Hematopoietic multipotent progenitor cell treated with erythropoietin and hydrocortisone succinate and interleukin-3 and kit ligand, for 4 days (in vitro differentiated cells): ENCODE measurements at places on chromosomes 6 and 20.

DNA sequence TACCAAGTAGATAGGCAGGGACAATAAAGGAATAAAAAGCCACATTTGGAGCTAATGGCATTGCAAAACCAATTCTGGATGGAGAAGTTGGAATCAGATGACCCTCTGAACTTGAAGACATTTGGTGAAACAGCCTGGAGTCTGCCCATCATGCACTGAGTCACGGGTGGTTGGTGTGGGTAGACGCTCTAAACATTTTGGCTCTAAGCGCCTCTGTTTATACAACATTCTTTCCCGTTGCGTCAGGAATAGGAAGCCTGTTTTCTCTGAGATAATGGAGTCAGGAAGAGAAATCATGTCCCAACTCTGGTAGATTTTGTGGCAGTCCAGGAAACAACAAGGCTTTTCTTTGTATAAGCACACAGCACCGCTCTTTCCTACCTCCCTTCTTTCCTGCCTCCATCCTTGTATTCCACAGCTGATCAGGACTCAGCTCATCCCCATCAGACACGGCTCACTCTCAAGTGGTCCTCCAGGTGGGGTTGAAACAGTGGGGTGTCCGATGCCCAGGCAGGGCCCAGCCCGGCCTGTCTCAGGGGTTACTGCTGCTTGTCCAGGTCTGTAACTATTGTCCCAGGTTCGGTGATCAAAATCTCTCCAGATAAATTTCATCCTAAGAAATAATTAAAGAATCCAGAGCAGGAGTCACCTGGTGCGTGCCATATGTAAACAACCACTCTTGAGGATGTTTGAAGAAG, 12.1 kb upstream of the RAMACL start:
- peak; percentile 44 for DNase-seq

DNA sequence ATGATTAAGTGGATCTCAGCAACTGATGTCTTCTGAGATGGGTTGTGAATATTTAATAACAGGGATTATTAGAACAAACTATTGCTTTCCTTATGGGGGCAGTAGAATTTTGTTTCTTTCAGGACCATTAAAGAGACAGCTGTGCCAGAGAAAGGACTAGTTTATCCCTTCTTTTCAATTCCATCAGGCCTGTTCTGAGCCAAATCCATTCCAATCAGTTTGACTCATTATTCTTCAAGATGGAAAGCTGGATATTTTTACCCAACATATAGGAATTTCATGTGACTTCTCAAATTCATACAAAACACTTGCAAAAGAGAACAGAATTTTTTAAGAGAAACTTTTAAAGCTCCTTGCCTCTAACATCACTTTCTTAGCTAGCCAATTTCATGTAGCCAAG, 722.0 kb upstream of the FLRT3 start:
- no peak for DNase-seq

DNA sequence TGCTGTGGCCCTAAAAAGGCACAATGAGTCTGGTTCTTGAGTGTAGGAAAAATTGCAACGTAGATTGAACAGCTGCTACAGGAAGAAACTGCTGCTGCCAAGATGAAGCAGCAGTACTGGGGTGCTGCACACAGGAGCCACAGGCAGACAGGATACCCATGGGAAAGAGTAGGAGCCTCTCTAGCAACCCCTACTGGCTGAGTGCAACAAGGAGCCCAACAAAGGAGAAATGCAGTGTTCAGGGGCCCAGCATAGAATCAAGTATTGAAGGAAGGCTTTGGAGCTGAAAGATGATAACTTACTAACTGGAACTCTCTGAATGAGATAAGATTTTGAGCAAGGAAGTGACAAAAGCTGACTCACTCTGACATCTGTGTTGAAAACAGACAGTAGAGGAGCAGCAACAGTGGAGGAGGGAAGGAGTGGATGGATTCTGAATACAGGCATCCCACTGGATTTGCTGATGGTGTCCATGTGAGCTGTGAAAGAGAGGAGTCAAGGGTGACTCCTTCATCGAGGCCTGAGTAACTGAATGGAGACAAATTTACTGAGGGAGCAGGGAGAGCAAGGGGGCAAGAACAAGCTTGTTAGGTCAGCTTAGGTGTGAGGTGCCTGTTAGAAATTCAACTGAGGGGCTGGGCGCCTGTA, 534.7 kb upstream of the JARID2 start:
- peak; percentile 94 for DNase-seq

DNA sequence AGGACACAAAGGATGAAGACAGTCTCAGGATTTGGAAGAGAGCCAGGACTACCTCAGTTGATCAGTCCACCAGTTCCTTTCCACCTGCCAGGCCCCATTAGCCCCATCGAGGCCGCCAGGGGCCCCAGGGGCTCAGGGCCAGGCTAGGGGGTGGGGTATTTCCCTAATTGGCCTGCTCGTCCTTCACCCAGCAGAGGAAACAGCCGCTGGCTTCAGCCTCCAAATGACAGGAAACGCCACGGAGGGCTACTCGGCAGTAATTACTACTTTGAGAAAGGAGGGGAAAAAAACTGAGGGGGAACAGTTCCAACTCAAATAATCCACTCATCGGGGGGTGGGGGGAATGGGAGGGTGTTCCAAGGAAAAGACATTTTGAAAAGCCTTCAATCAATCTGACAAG, 42.7 kb downstream of the MAFB start:
- no peak for DNase-seq

- peak; percentile 38 for DNase-seq
Observed at GRCh38 chr20:2299301-2299700, 3.5 kb downstream of the TGM3 start.

- peak; percentile 49 for DNase-seq
Observed at GRCh38 chr6:5657684-5658430, 348.9 kb downstream of the NRN1 start.

DNA sequence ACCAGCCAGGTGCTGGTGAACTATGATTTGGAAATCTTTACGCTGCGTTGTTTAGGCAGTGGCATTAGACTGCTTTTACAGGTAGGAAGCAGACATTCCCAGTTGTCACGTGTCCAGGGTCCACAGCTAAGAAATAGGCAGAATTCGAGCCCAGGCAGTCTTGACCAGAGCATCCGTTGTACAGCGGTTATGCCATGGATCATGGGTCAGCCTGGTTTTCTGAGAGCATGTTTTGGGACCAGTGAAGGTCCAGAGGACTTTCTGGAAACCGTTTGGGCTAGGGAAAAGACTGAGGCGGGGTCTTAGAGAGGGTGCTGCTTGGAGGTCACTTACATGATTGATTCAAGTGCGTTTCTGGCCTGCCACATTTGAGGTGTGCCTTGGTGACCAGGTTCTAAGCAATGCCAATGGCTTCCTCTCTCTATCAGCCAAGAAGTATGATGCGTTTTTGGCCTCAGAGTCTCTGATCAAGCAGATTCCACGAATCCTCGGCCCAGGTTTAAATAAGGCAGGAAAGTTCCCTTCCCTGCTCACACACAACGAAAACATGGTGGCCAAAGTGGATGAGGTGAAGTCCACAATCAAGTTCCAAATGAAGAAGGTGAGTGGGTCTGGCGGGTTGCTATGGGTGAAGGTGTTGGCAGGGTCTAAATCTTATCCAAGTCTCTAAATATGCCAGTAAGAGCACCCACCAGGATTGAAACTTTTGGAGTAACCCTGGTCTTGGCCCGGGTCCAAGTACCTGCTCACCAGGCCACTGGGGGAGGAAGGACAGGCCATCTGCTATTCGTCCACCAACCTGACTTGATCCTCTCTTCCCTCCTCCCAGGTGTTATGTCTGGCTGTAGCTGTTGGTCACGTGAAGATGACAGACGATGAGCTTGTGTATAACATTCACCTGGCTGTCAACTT, 1.8 kb downstream of the RPL10A start:
- DNase-seq = no peak

DNA sequence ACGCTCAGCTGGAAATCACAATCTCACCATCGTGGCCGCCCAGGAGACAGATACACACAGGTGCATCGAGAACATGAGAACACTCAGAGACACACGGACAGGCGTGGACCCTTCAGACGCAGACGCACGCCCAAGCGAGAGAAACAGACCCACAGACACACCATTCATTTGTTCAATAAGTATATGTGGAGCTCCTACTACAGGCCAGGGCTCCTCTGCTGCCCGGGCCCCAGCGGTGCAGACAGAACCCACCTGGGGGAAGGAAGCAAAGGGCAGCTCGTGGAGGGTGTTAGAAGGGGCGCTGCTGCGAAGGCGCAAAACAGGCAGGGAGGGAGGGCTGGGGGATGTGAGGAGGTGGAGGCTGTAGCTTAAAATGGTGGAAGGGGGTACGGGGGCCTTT, 39.2 kb downstream of the SRC start:
- no peak for DNase-seq

DNA sequence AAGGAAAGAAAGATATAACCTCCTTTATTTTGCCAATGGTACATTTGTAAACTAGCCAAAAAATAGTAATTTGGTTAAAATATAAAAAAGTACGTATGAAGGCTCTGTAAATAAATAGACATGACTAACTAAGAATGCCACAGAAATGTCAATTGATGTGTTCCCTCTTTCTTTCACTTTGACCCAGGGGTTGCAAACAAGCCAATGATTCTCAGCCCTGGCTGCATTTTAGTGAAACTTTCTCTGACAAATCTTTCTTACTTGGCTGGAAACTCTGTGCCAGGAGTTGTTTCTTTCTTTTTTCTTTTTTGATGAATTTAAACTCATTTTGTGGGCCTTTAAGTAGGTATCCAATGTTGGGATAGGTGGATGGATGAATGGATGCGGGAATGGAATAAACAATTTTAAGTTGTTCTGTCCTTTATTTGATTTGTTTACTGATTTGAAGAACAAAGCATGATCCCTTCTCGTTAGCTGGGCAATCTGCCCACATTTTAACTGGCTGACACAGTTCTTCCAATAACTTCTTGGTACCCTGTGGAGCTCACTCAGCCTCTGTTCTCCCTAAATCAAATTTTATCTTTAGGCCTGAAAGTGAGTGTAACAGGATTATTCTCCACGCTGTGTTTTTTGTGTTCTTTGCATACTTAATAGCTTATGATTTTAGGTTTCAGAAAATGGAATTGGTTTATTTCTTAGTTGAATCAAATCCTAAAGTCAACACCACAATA, 58.6 kb upstream of the GCLC start:
- no peak for DNase-seq
